ENCODE measurements at places on chromosomes 2 and 18.

DNA sequence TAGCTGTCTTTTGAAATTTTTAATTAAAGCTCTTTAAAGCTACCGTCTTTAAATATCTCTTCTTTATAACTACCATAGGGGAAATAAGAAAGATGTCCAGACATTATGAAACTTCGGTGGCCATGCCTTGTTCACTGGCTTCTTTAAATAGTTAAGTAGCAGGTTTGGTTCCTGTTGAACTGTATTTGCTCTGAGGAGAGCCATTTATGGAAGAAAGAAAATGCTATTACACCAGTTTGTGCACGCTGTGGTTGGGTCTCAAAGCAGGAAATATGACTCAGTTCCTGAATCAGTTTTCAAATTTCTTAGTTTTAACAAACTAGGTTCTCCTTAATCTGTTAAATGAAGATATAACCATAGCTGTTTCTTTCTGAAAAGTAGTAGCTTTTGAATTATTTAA lies 12.2 kb downstream of the ARPC2 start:
- DNase-seq: no peak

- no peak for DNase-seq
Observed at GRCh38 chr2:70181363-70181956, 9.4 kb downstream of the C2orf42 start.

GRCh38 chr2:217836901-217837491 lies 165.8 kb downstream of the TNS1 start:
- DNase-seq: no peak

GRCh38 chr2:88638743-88639142 lies 11.5 kb upstream of the EIF2AK3 start:
- DNase-seq: no peak

GRCh38 chr2:39995005-39995737 lies 216.1 kb upstream of the THUMPD2 start:
- DNase-seq: no peak

DNA sequence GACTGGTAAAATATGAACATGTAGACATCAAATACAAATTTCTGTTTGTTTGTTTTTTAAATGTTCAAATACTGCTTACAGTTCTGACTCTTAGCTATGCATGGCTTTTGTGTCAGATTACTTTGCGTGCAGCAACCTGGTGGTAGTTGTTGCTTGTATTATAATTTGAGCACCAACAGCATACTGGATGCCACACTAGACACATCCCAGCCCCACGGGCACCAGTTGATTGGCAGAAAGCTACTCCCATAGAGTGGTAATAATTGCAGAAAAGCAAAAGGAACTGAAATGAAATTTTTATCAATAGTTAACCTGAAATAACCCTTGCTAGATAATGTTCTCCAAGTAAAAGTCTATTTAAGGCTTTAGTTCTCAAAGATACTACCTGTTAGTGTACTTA lies 91.6 kb downstream of the EHBP1 start:
- no peak for DNase-seq

DNA sequence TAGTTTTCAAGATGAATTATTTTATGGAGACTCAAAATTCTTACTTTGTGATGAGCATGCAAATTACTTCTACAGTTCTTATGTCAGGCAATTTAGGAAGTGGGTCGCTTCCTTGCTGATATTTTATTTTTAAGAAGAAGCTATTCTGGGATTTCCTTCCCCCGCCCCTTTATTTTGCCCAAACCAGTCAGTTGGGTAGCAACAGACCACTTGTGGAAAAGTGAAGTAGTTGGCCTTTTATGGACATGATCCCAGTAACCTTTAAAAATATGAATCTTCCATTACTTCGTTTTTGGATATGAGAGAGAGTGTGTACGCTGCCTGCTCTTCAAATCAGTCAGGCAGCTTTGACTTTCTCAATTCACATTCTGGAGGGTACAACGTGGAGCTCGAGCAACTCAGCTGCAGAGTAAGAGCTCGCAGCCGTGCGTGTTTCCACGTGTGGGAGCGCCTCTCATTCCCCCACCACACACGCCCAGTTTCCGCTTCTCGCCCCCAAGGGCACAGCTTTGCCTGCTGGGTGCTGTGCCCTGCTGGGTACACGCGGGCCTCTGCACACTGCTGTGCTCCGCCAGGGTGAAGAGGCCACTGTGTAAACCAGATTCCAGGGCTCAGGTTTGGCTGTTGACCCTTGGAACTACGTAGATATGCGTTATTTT lies 92.6 kb downstream of the ITGB1BP1 start:
- DNase-seq: no peak

GRCh38 chr18:79559436-79559835 lies 120.2 kb upstream of the CTDP1 start:
- DNase-seq: no peak

GRCh38 chr2:235810252-235810651 lies 316.4 kb downstream of the AGAP1 start:
- no peak for DNase-seq

- no peak for DNase-seq
Observed at GRCh38 chr2:218162814-218163213, 3.9 kb downstream of the CXCR1 start.

DNA sequence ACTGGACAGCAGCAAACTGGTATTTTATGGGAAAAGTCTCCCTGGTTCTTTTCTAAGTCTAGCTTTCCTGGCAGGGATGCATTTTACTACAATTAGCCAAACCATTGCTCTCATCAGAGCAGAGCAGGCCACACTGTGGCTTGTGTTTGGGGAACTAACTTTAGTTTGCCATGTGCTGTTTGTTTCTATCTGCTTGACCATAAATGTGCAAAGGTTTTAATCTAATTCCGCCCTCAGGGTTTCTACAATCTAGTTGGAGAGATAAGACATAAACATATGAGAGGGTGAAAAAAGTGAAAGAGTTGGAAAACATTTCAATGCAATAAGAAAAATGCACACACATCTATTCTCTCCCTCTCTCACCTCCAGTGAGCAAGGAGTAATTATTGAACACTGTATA lies 86.9 kb upstream of the MAPK4 start:
- no peak for DNase-seq

GRCh38 chr2:197360744-197361156 lies 50.2 kb upstream of the ANKRD44 start:
- DNase-seq: no peak

GRCh38 chr2:60998628-60999545 lies 18.6 kb upstream of the PEX13 start:
- DNase-seq: no peak

GRCh38 chr18:34281722-34282121 lies 57.0 kb upstream of the NOL4 start:
- DNase-seq: no peak

DNA sequence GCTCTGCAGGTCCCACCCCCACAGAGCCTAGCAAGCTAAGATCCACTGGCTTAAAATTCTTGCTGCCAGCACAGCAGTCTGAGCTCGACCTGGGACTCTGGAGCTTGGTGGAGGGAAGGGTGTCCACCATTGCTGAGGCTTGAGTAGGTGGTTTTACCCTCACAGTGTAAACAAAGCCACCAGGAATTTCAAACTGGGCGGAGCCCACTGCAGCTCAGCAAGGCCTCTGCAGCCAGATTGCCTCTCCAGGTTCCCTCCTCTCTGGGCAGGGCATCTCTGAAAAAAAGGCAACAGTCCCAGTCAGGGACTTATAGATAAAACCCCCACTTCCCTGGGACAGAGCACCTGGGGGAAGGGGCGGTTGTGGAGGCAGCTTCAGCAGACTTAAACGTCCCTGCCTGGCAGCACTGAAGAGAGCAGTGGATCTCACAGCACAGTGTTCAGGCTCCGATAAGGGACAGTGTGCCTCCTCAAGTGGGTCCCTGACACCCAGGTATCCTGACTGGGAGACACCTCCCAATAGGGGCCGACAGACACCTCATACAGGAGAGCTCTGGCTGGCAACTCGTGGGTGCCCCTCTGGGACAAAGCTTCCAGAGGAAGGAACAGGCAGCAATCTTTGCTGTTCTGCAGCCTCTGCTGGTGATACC lies 20.0 kb upstream of the NEMP2 start:
- no peak for DNase-seq

DNA sequence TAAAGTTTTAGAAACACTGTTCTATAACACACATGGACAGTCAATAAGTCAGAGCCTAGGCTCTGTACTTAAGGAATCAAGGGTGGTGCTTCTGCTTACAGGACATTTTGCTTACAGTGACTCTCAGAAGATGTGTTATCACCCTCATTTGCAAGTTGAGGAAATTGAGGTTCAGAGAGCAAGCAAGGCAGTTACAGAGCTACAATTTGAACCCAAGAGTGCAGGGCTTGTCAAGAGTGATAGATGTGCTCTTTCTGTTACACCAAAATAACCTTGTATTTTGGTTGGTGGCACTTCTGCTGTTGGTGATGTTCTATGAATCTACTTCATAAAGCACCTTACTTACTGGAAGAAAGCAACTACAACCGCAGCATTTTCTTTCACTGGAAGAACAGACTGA lies 170.2 kb downstream of the THADA start:
- no peak for DNase-seq

DNA sequence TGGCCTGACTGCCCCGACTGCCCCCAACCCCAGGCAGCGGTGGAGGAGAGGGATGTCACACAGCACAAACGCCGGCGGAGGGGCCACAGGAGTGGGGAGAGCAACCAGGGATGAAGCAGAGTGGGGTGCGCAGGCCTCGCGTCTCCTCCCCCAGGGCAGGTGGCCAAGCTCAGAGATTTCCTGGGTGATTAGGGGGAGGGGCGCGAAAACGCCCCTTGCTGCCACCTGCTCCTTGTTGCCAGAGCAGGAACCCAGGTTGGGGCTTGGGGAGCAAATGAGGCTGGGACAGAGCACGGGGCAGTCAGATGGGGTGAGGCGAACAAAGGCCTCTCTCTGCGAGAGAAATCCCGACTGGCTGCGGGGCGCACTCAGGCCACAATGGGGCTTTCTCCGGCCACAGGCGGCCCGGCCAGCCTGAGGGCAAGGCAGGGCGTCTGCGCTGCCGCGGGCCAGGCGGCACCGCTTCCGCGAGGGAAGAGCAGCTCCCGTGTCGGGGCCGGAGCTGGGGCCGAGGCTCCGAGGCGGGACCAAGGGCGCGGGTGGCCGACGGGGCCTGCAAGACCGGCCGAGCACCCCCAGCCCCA lies 11.5 kb downstream of the TEX44 start:
- DNase-seq: peak; percentile 65

GRCh38 chr2:230130668-230131364 lies 62.1 kb upstream of the SLC16A14 start:
- no peak for DNase-seq

DNA sequence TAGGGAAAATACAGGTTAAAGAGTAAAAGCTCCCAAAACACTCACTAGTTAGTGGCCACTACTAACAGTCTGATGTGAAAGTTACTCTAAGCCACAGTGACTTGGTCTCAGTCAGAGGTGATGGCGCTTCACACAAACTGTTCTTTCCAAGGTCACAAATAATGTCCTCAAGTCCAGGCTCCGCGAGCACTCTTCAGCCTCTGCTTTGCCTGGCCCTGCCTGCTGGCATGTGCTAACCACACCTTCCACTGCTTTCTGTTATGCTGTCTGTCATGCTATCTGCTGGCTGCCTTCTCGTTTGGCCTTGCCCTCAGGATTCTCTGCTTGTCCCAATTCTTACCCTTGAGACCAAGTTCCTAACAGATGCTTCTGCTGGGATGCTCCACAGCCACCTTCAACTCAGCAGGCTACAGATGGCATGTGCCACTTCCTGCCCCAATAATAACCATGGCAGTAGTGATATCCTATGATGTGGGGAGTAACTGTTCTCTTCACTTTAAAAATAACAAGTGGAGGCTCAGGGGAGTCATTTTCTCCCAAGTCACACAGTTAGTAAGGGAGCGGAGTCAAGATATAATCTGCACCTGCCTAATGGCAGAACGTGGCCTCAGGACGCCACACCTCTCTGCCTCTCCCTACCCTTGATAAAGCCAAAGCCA lies 75.7 kb downstream of the ZAP70 start:
- no peak for DNase-seq

GRCh38 chr2:67851016-67851415 lies 211.8 kb downstream of the C1D start:
- DNase-seq: no peak

GRCh38 chr18:55381277-55381676 lies 206.7 kb downstream of the TCF4 start:
- DNase-seq: no peak

- DNase-seq: no peak
Observed at GRCh38 chr2:40332191-40332826, 119.6 kb downstream of the SLC8A1 start.

DNA sequence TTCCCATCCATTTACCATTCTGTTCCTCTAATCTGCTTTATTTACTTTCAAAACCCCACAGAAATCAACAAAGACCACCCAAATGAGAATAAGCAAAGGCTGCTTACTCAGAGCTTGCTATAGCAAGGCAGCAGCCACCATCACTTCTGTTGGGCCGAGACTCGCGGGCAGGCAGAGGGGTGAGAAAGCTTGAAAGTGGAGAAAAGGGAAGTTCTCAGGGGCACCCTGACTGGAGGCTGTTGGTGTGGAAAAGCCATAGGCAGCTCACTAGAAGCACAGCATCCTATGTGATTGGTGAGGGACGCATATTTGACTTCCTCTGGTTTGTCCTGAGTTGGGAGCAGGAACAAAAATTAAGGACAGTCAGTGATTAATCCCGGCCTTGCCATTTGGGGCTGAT lies 269.7 kb upstream of the THSD7B start:
- DNase-seq: no peak

GRCh38 chr2:130390460-130391057 lies 34.7 kb downstream of the PTPN18 start:
- no peak for DNase-seq

- DNase-seq: no peak
Observed at GRCh38 chr2:102064679-102065674, 73.2 kb downstream of the IL1R2 start.

DNA sequence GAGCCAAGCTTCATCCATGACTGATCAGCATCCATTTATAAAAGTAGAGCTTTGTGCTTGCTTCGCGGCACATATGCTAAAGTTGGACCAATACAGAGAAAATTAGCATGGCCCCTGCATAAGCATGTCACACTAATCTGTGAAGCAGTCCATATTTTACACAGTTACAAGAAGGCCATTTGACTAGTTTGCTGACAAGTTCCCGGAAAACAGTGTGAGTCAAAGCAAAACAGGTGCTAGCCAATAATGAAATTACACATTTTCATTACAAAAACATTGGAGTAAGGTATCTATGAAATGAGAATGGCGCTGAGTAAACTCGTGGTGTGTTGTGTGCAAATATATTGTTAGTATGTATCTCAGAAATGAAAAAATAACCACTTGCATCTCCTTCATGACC lies 4.7 kb downstream of the ANKRD62 start:
- DNase-seq: no peak

GRCh38 chr18:11178951-11179549 lies 29.7 kb upstream of the PIEZO2 start:
- no peak for DNase-seq

GRCh38 chr2:86570059-86570458 lies 6.8 kb upstream of the CHMP3 start:
- no peak for DNase-seq

- no peak for DNase-seq
Observed at GRCh38 chr2:75543446-75543845, 17.3 kb downstream of the EVA1A start.

GRCh38 chr18:74682141-74682990 lies 84.7 kb downstream of the ZNF407 start:
- DNase-seq: no peak

DNA sequence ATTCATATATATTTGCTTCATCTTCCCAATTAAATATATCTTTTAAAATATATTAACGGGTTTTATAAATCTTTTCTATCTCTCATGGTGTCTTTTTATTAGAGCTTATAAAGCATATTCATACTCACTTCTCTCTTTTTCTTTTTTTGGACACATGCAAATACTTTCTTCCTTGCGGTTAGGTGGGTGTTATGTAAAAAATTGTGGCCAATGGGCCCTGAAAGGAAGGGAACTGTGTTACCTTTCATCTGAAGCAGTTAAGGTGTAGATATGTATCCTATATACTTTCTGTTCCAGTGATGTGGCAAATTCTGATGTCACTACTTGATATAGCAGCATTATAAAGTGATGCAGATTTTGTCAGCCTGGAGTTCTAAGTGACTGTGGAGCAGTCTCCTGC lies 714.5 kb downstream of the PLCL1 start:
- no peak for DNase-seq

Data from D721Med (cell line).